Activated CD4-positive, alpha-beta T cell treated with anti-CD3 and anti-CD28 coated beads, Interleukin-2, amount 50 U/mL, for 1 hour (primary cell): ENCODE measurements at places on chromosomes 16 and 17.
A peak's percentile ranks its signal among the peaks of the same experiment; 100 is the strongest.

GRCh38 chr16:81189100-81189664 is 49.3 kb upstream of the BCO1 start:
- no peak for DNase-seq

DNA sequence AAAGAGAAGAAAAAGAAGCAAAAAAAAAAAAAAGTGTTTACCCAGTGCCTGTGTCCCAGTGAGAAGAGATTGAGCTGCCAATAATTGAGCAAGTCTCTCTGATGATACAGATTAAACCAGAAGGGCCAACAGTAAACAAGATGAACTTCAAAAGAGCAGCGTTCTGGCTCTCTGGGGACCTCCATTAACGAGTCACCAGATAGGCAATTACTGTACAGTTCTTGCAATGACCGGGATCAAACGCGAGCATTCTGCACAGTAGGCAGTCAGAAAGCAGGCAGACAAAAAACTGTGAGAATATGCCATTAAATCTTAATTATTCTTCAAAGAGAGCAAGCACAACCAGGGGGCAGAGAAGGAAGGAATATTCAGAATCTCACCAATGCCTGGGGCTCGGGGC is 626.1 kb downstream of the TMEM114 start:
- no peak for DNase-seq

DNA sequence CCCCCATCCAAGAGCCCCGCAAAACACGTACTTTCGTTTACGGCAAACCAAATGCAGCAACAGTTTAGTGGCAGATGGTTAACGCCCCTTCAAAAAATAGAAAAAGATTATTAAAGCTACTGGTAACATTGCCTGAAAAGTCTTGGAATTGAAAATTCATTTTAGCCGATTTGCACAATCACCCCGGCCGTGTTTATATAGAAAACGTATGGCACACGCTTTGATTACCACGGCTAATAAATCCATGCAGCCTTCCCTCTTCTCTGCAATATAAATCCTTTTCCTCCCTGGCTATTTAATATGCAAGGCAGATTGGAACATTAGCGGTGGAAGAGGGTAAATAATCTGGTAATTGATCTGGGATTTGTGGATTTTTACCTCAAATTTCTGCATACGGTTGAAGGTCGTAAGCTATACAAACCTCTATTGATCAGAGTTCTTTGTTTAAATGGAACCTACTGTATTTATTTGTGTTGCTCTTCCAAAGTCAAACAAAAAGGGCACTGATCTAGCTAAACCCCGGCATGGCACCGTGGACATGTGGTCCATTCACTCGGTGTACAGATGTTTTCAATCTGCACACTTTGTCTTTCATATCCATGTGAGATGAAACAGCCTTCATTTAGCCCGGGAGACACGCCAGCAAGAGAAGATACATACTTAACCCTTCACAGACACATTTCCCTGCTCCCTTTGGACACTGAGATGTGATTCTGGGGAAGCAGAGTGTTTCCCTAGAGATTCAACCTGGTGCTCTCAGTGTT is 238.1 kb upstream of the MAF start:
- no peak for DNase-seq

DNA sequence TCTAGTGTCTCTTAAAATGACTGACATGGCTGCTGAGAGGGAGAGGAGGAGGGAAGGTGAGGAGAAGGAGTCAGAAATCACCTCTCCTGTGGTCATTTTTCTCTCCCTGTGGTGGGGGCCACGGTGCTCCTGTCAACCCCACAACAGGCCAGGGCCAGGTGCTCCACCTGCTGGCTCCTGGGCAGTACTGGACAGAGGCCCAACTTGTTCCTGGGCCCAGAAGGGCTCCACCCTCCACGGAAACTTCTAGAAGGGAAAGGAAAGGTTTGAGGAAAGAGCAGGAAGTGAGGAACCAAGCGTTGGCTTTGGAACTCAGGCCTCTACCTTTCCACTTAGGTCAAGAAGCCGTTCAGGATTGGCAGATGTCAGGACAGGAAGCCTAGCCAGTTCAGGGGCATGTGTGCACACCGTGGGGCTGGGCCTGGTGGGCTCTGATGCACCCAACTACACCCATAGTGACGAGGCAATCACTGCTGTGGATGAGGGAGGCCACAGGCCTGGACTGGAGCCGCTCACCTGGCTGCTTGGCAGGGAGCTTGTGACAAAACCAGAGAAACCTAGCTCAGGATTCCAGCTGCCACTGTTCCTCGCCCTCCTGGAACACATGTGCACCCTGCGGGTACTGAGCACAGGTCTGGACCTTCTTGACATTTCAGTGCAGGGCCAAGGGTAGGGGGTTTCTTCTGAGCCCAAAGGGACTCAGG is 36.1 kb downstream of the WNT3 start:
- DNase-seq = no peak

- DNase-seq = no peak
Measured at GRCh38 chr17:58302919-58303585, 22.3 kb upstream of the MPO start.

DNA sequence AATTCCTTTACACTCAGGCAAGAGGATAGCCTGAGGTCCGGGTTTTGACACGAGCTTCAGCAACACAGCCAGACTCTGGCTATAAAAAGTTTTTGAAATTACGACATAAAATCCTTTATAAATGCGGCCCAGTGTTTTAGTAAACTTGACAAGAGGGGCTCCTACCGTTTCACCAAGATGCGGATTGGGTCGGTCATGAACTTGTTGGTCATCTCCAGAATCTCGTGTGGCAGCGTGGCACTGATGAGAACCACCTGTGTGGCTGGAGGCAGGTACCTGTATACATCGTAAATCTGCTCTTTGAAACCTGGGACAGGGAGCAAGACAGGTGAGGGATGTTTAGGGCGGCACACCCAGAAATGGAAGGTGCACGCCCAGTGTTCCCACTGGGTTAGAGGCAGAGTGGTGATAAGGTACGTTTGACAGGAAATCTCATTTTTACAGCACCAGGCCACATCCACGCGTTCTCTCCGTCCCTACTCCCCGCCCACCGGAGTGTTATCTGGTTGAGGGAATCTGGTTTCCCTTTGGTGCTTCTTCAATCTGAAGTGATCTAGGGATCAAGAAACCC is 8.0 kb downstream of the EIF4A3 start:
- DNase-seq = no peak

DNA sequence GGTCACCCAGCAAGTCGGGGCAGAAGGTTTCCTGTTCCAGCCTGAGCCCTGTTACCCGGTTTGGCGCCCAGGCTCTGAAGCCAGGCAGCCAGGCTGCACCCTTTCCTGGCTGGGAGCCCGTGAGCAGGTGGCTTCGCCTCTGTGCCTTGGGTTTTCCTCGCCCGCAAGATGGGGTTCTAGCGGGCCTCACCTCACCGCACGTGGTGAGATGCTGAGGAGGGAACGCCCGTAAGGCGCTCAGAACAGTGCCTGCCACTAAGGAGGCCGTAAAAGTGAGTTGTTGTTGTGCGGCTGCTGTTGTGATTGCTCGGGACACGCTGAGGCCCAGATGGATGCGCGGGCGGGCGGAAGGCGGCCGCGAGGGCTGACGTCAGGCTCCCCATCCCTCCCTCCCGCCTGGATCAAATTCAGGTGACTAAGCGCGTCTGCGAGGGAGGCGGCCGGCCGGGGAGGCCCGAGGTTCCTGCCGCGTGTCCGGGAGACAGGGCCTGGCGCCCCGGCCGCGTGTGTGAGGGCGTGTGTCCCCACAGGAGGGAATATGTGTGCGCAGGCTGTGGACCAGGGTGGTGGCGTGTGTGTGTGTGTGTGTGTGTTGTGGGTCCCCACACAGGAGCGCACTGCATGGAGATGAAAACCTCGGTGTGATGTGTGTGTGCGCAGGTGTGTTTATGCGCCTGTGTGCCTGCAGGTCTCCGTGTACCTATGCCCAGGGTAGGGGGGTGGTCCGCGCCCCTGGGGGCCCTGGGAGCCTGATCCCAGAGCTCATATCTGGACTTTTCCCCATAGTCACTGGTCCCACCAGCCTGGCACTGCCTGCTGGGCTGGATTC is 4.3 kb downstream of the CAMKK1 start:
- no peak for DNase-seq

GRCh38 chr17:17344507-17345293 is 41.5 kb downstream of the NT5M start:
- no peak for DNase-seq

GRCh38 chr16:17939723-17940122 is 396.8 kb downstream of the NPIPA8 start:
- no peak for DNase-seq

DNA sequence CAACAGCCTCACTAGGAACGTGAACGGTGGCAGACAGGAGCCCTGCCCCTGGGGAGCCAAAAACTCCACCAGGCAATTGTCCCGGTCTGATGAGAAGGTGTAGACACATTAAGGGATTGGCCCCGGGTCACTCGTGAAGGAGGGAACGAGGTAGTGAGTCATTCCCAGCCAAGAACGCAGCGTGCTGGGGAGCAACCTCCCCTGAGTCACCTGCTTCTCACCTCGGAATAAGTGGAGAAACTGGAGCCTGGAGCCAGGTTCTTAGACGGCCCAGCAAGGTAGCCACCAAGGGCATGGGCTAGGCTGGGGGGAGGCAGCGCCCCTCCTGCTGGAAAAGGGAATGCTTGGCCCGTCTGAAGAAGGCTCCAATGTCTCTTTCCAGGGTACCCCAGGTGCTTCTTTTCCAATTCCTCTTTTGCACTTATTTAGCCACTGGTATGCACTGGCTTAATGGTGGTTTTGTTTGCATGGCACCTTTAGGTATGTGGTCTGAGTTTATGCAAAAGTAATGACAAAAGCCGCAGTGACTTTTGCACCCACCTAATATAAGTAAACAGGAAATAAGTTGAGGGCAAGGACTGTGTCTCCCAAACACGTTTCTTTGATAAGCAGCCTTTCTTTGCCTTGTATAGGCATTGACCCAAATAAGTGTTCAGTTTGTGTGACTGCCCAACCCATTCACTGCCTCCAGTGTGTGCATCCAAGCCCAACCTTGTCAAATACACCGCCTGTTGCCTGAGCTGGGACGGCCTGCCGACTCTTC is 1.8 kb upstream of the HELZ start:
- DNase-seq = peak; percentile 27

GRCh38 chr16:83826146-83826913 is 18.6 kb downstream of the HSBP1 start:
- peak; percentile 81 for DNase-seq

DNA sequence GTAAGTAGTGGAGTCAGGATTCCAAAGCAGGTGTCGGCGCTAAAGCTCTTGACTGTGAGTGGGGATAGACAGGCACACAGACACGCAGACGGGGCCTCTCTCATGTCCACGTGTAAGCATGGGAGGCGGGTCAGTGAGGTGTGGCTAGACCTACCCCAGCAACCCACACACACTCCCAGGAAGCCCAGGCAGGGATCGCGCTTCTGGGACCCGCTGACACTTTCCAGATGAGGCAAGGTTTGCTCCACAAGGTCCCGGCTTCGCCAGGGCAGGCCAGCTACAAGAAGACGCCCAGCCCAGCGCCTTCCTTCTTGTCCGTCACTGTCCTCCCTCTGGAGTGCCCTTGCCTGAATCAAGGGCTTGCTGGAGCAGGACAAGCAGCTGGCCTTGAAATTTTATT is 213.8 kb upstream of the RPL38 start:
- no peak for DNase-seq

DNA sequence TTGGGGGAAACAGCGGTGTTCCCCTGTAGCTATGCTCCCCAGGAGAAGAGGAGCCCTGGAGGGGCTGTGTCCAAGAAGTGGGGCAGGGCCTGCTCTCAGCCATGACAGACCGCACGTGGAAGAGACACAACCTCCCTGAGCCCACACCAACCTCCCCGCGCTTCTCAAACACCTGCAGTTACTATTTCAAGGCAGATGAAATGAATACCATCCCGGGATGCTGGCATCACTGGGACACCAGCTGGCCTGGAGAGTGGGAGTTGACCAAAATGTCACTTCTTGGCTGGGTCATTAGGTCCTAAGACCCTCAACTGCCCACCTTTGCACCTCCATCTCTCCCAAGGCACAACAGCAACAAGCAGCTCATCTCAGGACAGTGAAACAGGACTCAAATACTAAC is 32.0 kb downstream of the SPHK1 start:
- DNase-seq = no peak

DNA sequence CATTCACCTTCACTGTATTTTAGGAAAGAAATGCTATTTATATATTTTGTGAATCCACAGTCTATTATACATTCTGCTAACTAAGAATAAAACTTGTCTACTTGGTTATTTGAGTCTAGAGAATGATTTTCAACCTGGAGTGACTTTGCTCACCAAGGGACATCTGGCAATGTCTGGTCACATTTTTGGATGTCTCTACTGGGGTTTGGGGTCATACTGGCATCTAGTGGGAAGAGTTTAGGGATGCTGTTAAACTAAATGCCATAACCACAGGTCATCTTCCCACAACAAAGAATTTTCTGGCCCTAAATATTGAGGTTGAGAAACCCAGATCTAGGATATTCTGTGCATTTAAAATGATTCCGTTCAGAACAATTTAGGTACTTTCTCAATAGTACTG is 26.0 kb downstream of the KCNJ16 start:
- no peak for DNase-seq

- no peak for DNase-seq
Measured at GRCh38 chr17:8048236-8048635, 9.4 kb downstream of the ALOX15B start.

DNA sequence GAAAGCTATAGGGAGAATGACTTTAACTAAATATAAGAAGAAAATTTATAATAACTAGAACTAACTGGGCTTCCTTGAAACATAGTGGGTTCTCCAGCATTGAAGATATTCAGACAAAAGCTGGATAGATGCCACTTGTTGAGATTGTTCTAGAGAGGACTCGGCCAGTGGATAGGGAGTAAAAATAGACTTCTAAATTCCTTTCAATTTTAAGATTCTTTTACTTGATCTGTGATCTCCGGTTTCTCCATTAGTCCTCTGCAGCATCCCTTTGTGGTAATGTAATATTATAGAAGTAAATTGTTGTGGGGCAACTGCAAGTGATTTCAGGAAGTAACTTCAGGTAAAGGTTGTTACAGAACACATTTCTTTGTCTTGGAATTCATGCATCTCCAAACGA is 10.3 kb upstream of the RARA start:
- DNase-seq = no peak
